ENCODE measurements at places on chromosomes 13 and 19.

- no peak for DNase-seq
These were observed 342.7 kb upstream of the TMTC4 start for GRCh38 chr13:101017123-101017872.

- no peak for DNase-seq
These were observed 34.4 kb downstream of the STARD13 start for GRCh38 chr13:33251131-33251661.

DNA sequence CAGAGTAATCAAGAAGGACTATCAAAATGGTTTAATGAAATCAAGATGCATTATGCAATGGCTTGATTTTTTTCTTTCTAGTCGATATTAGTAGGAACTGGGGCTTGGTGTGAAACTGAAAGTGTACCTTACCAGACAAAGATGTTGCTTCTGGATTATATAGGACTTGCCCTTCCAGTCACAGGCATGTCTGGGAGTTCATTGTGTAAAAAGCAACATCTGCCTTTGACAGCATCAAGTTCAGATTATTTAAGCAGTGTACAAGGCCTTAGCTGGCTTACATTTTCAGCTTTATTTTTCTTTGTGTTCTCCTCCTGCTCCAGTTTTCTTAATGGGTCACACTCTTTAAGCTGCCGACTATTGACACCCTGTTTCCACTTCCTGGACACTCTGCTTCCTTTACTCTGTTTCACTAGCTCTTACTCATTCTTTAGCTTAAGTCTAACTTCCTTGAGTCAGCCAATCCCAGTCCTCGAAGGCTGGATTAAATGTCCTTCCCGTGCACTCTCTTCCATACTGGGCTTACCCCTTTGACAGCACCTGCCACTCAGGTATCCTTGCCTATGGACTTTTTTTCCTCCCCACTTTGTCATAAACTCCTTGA, 29.4 kb upstream of the OLFM4 start:
- DNase-seq: no peak

DNA sequence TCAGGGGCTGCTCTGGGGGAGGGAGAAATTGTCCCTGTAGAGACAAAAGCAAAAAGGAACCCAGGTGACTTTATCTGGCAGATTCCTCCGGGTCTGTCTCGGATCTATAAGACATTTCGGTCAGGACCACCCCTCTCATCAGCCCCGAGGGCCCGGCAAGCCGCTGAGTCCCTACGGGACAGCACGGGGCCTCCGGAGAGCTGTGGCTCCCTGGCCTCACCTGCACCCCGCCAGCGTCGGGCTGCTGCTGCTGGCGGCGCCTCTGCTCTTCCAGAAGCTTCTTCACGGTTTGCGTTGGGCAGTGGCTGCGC, 1.9 kb downstream of the NFKBID start:
- no peak for DNase-seq

GRCh38 chr13:95784161-95784899, 107.4 kb downstream of the DNAJC3 start:
- DNase-seq: no peak

DNA sequence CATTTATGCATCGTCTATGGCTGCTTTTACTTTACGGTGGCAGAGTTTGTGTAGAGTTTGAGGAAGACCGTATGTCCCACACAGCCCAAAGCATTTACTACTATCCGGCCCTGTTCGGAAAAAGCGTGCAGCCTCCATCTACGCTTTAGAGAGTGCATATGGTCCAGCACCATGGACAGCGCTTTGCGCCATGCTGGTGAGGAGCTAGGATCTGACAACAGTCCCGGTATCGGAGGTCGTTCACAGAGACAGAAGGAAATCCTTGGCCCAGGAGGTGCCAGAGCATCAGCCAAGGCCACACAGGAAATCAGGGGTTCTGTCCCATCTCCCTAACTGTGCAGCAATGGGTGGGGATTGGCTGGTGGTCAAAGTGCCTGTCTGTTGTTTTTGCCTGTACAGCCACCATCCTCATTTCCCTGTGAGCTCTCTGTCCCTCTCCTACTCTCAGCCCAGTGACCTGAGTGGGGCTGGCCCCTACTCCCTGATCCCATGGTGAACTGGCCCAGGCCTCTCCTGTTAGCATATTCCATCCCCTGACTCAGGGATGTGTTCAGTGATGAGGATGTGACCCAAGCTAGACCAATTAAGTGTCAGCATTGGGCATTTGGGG, 16.2 kb upstream of the PRODH2 start:
- peak; percentile 26 for DNase-seq

- DNase-seq: no peak
These were observed 1.8 kb downstream of the MYBPC2 start for GRCh38 chr19:50434525-50434924.

GRCh38 chr13:98141091-98141490, 1.8 kb upstream of the FARP1 start:
- DNase-seq: no peak

DNA sequence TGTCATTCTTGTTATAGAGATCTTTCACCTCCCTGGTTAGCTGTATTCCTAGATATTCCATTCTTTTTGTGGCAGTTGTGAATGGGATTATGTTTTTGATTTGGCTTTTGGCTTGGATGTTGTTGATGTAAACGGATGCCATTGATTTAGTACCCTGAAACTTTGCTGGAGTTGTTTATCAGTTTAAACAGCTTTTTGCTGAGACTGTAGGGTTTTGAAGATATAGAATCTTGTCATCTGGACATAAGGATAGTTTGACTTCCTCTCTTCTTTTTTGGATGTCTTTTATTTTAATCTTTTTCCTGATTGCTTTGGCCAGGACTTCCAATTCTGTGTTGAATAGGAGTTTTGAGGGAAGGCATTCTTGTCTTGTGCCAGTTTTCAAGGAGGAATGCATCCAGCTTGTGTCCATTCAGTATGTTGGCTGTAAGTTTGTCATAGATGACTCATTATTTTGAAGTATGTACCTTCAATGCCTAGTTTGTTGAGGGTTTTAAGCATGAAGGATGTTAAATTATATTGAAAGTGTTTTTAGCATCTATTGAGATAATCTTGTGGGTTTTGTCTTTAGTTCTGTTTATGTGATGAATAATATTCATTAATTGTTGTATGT, 16.8 kb downstream of the ZNF431 start:
- no peak for DNase-seq

GRCh38 chr13:22538400-22538799, 642.4 kb upstream of the SGCG start:
- DNase-seq: no peak

- DNase-seq: no peak
These were observed 19.8 kb upstream of the POU4F1 start for GRCh38 chr13:78623132-78623531.

- no peak for DNase-seq
These were observed 2.7 kb upstream of the CAPNS1 start for GRCh38 chr19:36136964-36137686.

- no peak for DNase-seq
These were observed 31.6 kb downstream of the USP12 start for GRCh38 chr13:27140060-27140459.

- DNase-seq: no peak
These were observed 2.5 kb upstream of the NR2F6 start for GRCh38 chr19:17248011-17248776.

DNA sequence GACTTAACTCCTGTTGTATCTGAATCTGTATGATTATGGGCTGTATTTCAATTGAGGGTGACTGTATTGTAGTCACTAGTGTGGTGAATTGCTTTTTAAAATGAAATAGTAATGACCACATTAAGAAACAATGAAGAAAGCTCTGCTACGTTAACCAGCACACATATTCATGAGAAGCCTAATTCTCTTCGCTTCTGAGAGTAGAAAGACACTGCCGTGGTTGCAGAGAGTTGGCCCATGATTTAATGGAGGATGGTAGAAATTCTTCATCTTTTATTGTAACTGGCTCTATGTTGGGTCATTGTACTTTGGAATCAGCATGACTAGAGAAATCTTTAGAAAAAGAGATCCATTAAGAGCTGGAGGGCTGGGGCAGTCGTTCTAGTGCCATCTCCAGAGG, 451.5 kb downstream of the PCDH17 start:
- DNase-seq: no peak

DNA sequence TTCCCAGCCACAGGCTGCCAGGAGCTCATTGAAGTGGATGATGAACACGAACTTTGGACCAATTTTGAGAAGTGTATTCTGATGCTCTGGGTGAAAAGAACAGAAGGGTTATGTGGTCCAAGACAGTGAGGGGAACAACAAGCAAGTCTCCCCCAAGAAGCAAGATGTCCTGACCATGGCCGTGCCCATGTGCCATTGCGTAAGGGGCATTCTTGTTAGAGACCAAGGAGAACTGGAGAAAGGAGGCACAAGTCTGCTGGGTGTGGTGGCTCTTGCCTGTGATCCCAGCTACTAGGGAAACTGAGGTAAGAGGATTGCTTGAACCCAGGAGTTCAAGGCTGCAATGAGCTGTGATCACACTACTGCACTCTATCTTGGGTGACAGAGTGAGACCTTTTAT, 27.0 kb upstream of the UBAC2 start:
- DNase-seq: no peak

- no peak for DNase-seq
These were observed 38.4 kb downstream of the LTBP4 start for GRCh38 chr19:40639638-40639982.
